ENCODE measurements at places on chromosomes 6 and 20.

DNA sequence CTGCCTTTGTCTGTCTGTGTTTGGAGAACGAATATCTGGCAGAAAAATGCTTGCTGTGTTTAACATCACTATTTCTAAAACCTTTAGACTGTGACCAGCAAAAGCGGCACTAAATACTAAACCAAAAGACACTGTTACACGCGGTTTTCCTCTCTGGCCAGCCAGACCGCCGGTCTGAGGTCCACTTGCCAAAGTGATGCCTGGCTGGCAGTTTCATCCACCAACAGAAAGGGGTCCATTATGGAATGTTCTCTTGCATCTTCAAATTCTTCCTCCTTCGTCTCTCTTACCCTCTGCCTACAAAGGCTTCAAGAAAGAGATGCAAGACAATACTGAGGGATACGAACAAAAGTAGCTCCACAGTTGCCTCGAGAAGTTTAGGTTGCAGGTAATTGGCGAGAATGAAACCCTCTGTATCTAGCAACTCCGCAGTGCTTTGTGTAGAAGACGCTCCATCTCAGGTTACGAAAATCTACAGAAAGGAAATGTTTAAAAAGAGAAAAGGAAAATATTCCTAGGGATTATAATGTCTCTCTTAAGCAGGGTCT lies 176.6 kb downstream of the TRIM27 start:
- DNase-seq: no peak

GRCh38 chr20:32445539-32446273 lies 87.6 kb downstream of the ASXL1 start:
- DNase-seq: no peak

- no peak for DNase-seq
Observed at GRCh38 chr6:14443629-14444268, 326.2 kb downstream of the CD83 start.

DNA sequence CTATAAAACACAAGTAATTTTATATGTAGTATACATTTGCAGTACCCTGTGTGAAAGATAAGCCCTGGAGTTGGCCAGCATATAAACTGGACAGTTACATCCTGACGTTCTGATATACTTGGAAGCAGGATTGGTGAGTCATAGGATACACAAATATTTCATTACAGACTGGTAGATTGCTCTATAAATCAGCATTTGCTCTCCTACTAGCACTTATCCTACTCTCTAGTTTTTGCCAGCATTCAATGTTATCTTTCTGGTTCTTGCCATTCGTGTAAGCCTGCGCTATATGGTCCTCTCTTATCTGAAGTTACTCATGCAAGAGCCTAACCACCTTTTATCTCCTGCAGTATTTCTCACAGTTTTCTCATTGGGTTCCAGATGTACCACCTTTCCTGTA lies 680.2 kb upstream of the MMS22L start:
- DNase-seq: no peak

- DNase-seq: no peak
Observed at GRCh38 chr6:152188011-152188410, 380.5 kb downstream of the ESR1 start.

DNA sequence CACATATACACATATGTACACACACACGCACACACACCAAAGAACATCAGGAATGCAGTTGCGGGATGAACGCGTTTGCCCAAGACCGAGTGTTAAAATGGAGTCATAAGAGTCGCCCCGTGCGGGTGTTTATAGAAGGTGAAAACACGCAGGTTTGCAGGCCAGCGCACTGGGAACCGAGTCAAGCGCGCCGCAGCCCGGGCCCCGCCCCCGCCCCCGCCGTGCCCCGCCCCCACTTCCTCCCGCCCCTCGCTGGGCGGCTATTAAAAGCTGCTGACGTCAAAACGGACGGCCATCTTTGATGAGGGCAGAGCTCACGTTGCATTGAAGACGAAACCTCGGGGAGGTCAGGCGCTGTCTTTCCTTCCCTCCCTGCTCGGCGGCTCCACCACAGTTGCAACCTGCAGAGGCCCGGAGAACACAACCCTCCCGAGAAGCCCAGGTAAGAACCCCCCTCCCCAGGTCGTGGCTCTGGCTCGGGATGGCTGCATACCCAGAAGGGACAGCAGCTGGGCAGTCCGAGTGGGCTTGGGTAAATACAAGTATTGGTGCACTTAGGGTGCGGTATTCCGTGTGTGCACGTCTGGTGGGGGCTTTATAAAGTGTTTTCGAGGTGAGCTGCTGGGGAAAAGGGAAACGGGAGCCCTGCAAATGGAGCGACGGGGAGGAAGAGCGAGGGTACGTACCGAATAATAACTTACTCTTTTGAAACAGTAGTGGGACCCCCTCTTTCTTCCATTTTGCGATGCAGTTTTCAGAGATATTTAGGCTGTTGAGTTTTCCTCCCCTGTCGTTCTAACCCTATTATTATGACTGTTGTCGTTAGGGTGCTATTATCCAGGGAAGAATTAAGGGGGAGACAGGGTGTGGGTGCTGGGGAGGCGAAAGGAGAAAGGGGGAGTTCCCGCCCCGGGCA lies at the start of gene SNAP25:
Gene SNAP25 (plus strand): TSS at position 295 of the 916 bp plus-strand sequence. CDS start 56,662 bp downstream, outside the sequence.
- DNase-seq: peak; percentile 25

GRCh38 chr6:122389704-122390372 lies 9.6 kb upstream of the HSF2 start:
- DNase-seq: no peak

DNA sequence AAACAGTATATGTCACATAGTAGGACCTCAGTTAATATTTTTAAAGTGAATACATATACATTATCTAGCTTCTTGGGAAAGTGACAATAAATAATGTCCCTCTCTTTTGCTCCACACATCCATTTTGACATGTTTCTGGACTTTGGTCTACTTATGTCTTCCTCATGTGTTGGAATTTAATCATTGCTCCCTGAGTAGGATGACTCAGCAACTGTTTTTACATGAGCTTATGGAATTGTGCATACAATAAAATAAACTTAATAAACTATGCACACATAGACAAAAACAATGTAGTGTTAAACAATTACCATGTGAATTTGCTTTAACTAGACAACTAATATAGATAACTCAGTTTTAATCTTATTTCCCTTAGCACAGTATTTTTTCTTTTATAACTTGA lies 503.8 kb downstream of the TFAP2B start:
- DNase-seq: no peak

DNA sequence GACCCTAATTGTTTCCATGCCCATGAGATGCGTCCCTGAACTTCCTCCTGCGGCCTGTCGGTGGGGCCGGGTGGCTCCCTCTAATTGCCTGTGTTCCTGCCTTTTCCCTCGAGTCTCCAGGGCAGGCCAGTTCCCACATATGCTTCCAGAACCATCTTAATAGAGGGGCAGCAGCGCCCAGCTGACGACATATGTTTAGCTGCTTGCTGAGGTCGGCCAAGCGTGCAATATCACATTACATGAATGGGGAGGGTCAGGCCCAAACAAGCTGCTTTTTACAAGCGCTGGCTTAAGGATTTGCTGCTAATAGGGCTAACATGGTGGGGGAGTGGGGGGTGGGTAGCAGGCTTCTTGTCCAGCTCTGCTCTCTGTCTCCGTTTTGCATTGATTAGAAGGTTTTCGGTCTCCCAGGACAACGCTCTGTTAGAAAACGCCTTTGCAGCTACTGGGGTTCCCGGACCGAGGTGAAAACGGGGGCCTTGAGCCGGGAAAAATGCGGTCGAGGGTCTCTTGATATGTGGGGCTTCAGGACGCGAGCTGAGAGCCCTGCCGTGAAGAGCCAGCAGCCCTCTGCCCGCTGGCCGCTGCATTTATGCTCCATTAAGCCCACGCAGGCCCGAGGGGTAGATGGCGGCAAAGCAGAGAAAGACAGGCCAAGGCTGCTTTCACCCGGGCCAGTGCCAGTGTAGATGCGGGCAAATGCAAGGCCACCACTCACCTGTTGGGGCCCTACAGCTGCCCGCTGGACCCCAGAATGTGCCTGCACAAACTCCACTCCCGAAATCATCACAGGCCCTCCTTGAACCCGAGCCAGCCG lies 308.5 kb downstream of the BMP7 start:
- DNase-seq: no peak

- no peak for DNase-seq
Observed at GRCh38 chr6:11634948-11635347, 97.4 kb downstream of the TMEM170B start.

GRCh38 chr6:2993755-2994317 lies 5.9 kb upstream of the NQO2 start:
- DNase-seq: no peak

DNA sequence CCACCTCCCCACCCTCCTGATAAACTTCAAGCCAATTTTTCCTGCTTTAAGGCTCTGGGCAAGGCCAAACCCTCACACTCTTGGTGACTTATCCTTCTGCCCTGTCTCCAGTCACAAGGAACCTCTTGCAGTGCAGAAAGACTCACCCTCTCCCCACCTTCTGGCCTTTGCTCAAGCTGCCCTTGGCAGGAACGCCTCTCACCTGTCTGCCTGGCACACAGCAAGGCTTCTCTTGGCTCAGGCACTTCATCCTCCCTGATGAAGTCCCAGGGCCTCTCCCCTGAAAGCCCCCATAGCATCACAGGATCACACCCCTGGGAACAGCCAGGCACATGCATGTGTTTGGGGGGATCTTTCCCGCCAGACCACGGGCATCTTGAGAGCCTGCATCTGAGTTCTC lies 68.8 kb upstream of the NNAT start:
- no peak for DNase-seq

DNA sequence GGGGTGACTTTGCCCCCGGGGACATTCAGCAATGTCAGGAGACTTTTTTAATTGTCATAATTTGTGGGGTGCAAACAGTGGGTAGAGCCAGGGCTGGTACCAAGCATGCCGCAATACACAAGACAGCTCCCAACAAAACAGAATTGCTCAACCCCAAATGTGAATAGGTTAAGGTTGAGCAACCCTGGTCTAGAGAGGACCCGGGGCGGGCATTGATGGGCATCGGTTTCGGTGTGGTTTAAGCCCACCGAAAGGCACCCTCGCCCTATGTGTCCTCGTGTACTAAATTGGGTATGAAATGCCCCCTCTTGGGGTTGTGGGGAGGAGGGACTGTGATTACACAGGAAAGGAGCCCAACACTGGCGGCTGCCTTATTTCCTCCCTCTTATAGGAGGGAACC lies 36.0 kb downstream of the KIAA1755 start:
- peak; percentile 64 for DNase-seq

DNA sequence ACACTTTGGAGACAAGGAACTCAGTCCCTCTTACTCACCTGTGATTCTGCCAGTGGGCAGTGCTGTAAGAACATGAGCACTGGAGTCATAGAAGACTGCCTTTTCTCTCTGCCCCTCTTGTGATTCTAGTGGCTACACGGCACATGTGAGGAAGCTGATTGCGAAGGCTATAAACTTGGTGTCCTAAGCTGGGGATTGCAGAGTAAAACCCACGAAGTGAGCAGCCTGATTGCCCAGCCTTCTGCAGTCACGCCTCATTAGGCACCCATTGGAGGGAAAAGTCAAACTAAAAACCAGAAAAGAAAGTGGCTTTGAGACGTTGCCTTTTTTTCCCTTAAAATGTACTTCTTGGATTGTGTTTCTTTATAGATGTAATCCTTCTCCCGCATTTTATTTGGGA lies 748.4 kb upstream of the CHD6 start:
- DNase-seq: no peak

- DNase-seq: no peak
Observed at GRCh38 chr6:56026455-56027180, 151.2 kb upstream of the BMP5 start.

DNA sequence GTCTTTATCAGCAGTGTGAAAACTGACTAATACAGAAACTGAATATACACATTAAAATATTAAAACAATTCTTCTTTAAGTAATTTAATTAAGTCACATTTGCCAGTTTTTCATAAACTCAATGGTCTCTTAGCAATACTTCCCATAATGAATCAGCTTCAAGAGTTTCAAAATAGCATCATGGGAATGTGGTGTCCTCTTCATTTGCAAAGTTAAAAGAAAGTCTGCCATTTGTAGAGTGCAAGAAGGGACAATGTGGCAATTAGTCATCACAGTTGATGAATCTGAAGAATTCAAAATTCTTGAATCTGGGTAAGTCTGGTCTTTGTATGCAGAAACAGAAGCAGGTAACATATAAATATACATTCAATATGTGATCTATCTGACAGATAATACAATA lies 38.7 kb downstream of the SYNE1 start:
- no peak for DNase-seq

DNA sequence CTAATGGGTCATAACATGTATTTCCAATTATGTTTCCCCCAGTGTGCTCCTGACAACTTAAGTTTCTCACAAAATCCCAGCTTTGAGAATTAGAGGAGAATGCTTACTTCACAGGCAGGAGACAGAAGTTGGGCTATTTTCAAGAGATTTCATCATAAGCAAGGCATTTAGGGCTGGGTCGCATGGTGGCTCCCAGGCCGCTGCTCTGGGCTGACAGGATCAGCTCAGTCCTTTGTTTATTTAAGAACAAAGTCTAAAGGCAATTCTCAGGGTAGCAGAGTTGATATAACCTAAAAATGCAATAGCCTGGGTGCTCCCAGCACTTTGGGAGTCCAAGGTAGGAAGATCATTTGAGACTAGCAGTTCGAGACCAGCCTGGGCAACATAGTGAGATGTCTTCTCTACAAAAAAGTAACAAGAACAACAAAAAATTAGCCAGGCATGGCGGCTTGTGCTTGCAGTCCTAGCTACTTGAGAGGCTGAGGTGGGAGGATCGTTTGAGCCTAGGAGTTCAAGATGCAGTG lies 10.9 kb downstream of the FOXQ1 start:
- no peak for DNase-seq

DNA sequence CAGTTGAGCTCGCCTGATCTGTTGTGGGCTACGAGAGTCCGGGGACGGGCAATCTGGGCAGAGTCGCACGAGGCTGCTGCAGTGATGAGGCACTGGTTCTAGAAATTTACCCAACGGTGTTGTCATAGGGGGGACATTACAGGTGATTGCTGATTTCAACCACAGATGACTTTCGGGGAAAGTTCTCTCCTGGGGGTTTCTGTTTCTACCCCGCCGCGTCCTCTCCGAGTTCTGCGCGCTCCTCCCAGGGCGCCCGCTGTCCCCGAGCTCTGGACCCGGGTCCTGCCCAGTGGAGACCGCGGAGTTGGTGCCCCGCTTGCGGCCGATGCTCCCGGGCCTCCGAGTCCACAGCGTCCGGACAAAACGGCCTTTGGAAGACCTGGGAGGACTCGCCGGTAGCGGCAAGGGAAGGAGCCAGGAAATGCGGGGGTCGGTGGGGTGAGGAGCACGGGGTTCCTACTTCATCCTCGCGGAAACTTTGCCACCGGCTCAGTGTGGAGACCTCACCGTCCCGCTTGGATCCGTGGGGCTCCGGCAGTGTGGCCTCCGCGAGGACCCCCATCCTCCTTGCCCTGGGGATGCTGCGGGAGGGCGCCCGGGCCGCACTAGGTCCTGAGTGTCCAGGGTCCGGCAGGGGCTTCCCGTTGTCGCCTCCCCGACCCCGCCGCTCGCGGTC lies 12.3 kb upstream of the RAET1L start:
- no peak for DNase-seq

Data from CD14-positive monocyte (primary cell).